ENCODE measurements at places on chromosomes 3 and 15.

DNA sequence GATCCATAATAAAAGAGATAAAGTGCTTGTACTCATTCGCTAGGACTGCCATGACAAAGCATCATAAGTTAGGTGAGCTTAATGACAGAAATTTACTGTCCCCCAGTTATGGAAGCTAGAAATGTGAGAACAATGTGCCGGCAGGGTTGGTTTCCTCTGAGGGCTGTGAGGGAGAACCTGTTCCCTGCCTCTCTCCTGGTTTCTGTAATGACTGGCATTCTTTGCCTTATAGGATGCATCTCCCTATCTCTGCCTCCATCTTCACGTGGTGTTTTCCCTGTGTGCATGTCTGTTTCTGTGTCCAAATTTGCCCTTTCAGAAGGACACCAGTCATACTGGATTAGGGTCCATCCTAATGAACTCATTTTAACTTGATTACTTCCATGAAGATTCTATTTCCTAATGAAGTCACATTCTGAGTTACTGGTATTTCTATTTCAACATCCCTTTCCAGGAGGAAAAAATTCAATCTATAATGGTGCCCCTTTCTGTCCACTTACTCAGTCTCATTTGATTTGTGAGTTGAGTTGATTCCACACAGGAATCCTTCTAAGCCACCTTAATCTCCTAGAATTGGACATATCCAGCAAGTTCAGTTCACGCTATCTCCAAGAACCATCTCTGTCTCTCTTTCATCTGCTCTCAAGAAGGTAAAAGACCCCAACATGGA lies 71.2 kb upstream of the LIPC start:
- no peak for DNase-seq

GRCh38 chr3:9685216-9686049 lies 18.2 kb upstream of the CPNE9 start:
- no peak for DNase-seq

GRCh38 chr3:169131690-169132464 lies 531.6 kb downstream of the MECOM start:
- no peak for DNase-seq

- DNase-seq, result no peak
Observed at GRCh38 chr3:162704238-162704637, 1207.6 kb downstream of the OTOL1 start.

GRCh38 chr3:133927540-133928066 lies 31.9 kb upstream of the RAB6B start:
- DNase-seq, result no peak

DNA sequence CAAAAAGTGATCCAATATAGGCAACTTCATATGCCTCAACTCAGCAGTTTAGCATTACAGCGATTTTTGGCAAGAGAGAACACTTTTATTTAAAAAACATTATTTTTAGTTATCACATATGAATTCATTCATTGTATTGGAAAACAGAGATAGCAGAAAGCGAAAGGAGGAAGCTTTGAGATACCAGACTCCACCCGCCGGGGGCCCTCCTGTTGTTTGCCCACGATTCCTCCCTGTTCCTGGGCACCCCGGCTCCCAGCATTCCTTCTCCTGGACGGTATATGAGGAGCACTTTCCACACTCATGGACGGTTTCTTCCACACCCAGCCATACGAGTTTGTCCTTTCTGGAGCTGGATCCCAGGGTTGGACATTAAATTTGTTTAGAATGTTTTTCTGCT lies 18.2 kb downstream of the APBA2 start:
- no peak for DNase-seq

GRCh38 chr3:105210141-105210540 lies 156.6 kb upstream of the ALCAM start:
- DNase-seq, result no peak

GRCh38 chr15:22978691-22979237 lies 1.4 kb downstream of the CYFIP1 start:
- DNase-seq, result no peak

GRCh38 chr3:95351158-95351557 lies 1288.3 kb downstream of the NSUN3 start:
- no peak for DNase-seq
